ENCODE measurements at places on chromosomes 7 and 10.

DNA sequence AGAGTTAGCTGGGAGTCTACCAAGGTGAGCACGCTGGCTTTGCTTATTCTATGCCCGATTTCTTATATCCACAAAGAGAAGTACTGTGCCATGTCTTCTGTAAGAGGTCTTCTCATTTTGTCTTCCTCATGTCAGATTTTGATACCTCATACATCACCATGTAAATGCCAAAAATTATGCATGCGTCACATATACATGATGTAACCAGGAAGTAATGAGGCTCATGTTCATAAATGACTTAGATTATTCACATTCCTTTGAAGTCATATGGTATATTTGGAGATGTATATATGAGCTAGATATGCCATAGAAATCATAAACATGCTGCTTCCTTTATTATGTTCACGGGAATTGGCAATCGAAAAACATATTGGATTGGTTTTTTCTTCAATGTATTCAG is 97.7 kb upstream of the CELF2 start:
- no peak for DNase-seq

DNA sequence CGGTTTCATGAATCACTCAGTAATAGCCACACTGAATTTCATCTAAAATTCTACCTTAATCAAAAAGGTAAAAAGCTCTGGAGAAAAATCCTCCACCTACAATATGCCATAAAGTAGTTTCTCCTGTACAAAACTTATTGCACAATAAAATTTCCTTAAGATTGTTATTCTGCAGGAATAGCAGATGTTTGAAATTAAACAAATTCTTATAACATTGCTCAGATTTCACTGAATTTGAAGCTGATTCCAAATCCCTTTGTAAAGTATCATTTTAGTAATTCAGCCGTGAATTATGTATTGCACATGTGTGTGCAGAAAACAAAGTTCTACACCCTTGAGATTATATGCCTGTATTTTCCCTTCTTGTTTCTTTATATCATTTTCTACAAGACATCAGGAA is 123.8 kb downstream of the AMPH start:
- DNase-seq = no peak

DNA sequence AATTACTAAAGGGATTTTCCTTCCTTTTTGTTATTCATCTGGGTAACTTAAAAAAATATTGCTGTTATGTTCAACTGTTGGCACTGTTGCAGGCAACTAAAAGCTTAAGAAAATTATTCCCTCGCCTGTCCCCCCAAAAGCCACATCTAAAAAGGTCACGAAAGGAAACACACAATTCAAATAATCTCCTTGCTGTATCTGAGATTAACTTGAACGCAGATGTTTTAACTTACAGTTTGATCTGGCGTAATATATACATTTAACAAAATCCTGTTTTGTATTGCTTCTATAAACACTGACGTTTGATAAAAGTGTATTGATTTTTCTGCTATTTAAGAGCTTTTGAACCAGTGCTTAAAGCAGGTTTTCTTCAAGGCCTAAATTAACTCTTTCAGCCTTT is 432.1 kb downstream of the SUGCT start:
- no peak for DNase-seq

GRCh38 chr10:16529853-16530252 is 8.2 kb upstream of the C1QL3 start:
- DNase-seq = no peak

- DNase-seq = no peak
Measured at GRCh38 chr10:112247791-112248190, 35.4 kb upstream of the TECTB start.

DNA sequence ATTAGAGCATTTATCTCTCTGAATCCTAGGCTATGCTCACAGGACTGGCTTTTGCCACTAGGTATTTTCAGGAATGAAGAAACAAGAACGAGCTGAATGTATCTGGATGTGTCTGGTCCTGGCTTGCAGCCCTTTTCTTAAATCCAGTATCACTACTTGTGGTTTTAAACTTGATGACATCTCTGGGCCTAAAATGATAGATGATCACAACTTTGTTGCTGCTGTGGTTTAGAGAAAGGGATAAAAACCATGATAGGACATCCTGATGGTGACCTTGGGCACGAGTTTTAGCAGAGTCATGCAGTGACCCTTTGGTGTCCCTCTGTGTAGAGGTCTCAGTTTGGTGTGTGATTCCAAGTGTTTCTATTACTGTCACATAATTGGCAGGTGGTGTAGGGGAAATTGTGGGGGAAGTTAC is 31.7 kb upstream of the SEMA3C start:
- no peak for DNase-seq

DNA sequence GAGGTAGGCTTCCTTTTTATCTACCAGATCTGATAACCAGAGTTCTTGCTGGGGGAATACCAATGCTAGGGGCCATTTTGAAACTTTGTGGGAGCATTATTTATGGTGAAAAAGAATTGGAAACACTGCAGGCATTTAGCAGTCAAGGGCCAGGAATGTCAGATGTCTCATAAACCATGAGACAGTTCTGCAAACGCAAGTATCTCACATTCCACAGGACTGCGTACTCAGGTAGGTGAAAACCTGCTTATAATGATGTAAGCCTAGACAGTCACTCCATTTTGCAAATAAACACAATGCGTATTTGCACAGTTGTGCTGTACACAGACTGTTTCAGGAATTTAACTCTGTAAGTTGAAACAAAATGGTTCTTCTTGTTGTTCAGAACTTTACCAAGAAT is 33.9 kb downstream of the ECHDC3 start:
- no peak for DNase-seq

DNA sequence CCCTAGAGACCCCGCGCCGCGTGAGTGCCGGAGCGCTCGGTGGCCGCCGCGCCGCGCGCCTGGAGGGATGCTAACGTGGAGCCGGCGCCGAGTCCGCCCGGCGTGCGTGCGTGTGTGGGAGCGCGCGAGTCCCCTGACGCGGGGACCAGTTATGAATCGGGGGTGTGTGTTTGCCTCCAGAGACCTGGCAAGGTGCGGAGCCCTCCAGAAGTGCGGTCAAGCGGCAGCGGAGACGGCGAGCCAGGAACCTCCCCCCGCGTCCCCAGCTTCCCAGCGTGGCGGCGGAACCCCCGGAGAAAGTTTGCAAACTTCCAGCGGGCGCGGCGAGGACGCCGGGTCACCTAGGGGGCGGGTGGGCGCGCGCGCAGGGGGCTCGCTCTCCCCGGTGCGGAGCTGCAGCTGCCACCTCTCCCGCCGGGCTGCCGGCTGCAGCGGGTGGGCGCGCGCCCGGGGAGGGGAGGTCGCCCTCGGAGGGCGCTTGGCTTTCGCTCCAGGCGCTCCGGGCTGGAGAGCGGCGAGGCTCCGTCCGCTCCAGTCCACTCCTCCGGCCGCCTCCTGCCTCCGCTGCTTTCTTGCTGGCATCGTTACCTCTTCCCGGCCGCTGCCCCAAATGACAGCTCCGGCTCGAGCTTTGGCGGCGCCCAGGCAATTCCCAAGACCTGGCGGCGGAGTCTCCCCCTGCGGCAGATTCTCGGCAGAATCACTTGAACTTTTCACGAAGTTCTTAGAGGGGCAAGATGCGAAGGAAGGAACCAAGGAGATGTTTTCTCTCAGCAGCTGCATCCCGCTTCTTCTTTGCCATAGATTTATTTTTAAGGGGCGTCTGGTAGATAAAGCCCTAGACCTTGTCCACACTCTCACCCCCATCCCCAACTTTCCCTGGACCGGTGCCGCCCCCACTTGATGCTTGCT is 2.3 kb upstream of the CREB5 start:
- DNase-seq = no peak

DNA sequence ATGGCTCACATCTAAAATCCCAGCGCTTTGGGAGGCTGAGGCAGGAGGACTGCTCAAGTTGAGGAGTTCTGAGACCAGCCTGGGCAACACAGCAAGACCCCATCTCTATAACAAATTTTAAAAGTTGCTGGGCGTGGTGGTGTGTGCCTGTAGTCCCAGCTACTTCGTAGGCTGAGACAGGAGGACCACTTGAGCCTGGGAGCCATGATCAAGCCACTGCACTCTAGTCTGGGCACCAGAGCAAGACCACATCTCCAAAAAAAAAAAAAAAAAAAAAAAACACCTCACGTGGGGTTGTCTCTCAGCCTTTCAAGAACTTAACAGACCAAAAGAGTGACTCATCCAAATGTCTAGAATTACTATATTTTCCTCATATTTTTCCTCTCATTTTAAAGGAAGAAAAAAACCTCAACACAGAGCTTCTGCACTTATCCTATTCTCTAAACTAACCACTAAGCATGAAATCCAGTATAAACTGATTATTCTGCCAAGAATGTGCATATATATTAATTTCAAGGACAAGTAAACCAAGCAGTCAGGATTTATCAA is 46.3 kb downstream of the CUL2 start:
- no peak for DNase-seq

DNA sequence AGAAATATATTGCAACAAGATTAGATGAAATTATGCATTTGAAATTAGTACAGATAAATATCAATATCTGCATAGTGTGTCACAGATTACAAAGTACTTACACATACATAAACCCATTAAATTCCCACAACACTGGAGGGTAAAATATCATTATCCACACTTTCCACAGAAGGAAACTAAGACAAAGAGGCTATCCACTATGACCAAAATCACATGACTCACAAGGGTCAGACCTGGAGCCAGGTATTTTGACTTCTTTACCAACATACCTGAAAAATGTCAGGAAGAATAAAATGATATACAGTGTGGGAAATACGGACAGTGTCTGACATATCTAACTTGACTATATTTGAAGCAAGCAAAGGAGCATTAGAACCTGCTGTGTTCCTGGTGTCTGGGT is 34.1 kb downstream of the HYCC1 start:
- no peak for DNase-seq

DNA sequence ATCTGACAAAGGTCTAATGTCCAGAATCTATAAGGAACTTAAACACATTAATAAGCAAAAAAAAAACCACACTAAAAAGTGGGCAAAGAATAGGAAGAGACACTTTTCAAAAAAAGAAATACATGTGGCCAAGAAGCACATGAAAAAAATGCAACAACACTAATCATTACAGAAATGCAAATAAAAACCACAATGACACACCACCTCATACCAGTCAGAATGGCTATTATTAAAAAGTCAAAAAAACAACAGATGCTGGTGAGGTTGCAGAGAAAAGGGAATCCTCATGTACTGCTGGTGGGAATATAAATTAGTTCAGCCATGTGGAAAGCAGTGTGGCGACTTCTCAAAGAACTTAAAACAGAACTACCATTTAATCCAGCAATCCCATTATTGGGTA is 119.0 kb downstream of the LMBR1 start:
- DNase-seq = no peak

GRCh38 chr7:125357676-125358455 is 428.2 kb upstream of the POT1 start:
- DNase-seq = no peak
